ENCODE measurements at places on chromosomes 2 and 18.

DNA sequence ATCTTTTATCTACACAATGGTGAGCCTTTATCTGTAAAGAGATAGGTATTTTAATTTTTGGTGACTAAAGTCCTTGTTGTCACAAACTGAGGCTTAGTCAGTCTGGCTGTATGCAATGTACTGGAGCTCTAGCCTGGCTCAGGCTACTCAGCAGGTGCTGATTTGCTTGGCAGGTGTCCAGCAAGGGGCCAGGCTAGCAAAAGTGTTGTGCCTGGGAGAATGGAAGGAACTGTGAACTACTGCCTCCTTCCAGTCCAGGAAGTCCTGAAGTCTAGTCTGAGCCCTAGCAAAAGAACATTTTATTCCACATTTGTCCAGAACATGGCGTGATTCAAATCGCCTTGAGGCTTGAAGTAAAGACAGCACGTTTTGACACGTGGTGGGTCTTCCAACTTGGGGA is 260.5 kb downstream of the CCDC85A start:
- DNase-seq: peak; percentile 62

DNA sequence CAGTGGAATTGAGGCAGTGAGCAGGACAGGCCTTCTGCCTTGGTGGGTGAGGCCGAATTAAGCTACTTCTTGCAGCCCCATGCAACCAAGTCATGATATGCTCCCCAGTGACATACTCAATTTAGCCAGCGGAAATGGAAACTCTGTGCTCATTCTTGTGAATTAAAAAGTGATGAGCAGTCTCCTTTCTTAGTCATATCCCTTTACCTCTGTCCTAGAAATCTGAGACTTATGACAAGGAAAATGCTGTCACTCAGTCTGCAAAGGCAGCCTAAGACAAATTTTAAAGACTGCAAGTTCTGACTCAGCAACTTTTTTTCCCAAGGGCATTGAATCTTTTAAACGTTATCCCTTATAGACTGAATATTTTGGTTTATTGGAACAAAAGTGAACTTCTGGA is 218.2 kb downstream of the SH3BP4 start:
- DNase-seq: no peak

DNA sequence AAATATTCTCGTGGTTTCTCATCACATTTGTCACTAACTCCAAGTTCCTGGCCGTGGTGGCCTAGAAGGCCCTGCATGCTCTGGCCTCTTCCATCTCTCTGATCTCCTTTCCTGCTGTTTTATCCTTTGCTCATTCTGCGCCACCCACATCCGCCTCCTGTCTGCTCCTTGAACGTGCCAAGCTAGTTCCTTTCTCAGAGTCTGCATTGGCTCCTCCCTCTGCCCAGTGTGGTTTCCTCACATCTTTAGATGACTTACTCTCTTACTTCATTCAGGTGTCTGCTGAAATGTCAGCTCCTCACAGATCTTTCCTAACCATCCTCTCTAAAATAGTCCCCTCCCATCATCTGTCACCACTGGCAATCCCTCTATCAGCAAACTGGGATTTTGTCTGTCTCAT is 158.6 kb upstream of the RBMS1 start:
- no peak for DNase-seq

- no peak for DNase-seq
These were observed 165.4 kb downstream of the MYCN start for GRCh38 chr2:16105669-16106281.

- no peak for DNase-seq
These were observed 46.9 kb downstream of the UXS1 start for GRCh38 chr2:106147159-106147558.

Measured in NCI-H526 (cell line).